Esophagus mucosa (tissue), 1 donor: ENCODE measurements at places on chromosomes 7 and 10. TPM values are rescaled to one million over a fixed set of nuclear protein-coding genes. Genes with fewer than 3 reads are reported as not detected.

GRCh38 chr10:59817773-59818172 lies 64.5 kb upstream of the MRLN start:
- ATAC-seq, result no peak

DNA sequence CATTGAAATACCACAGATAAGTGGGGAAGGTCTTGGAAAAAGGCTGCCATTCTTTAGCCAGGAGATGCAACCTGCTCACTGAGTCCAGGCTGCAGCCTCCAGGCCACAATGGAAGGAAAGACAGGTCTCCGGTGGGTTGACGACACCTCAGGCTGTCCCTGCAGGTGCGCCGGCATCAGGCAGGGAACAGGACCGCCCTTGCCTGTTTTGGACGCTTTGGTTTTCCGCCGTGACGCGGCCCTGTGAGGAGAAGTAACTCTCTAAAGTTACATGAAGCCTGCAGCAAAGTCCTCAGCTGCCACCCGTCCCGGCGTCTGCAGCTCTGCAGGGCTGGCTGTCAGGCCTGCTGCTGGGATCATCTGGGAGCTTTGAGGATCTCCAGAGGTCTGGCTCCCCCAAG lies 147.0 kb downstream of the WDR37 start:
- no peak for ATAC-seq

GRCh38 chr10:72336259-72337038 lies 18.3 kb downstream of the DNAJB12 start:
- ATAC-seq, result no peak

- no peak for ATAC-seq
Measured at GRCh38 chr10:32411797-32412498, 34.0 kb upstream of the CCDC7 start.

GRCh38 chr7:148127374-148127773 lies 463.2 kb upstream of the C7orf33 start:
- no peak for ATAC-seq

SPOCK2 gene
- 1.5 TPM for total RNA-seq

JCAD gene
- total RNA-seq, result 2.3 TPM

TRIM50 gene
- total RNA-seq, result not detected
